ENCODE measurements at places on chromosomes 11 and 22.

DNA sequence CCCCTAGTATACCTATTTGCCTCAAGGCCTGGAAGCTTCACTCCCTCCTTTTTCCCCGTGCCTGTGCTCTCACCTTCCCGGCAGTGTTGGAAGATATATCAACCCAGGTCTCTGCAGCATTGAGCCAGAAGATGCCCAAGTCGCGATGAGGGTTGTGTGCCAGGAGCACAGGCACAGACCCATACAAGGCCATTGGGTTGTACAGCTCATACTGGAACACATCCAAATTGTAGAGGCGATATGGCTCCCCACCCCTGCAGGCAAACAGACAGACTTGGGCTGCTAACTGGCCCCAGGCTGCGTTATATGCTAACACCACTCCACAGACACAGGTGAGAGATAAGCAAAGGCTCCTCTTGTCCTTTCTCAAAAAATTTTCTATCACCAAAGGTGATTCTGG, 10.7 kb upstream of the B3GAT3 start:
- no peak for DNase-seq

- no peak for DNase-seq
Observed at GRCh38 chr11:102274628-102275027, 42.7 kb upstream of the BIRC3 start.

GRCh38 chr11:82869657-82870056, 30.6 kb downstream of the PRCP start:
- peak; percentile 17 for DNase-seq

GRCh38 chr11:15826826-15827225, 529.5 kb downstream of the SOX6 start:
- DNase-seq, result no peak

DNA sequence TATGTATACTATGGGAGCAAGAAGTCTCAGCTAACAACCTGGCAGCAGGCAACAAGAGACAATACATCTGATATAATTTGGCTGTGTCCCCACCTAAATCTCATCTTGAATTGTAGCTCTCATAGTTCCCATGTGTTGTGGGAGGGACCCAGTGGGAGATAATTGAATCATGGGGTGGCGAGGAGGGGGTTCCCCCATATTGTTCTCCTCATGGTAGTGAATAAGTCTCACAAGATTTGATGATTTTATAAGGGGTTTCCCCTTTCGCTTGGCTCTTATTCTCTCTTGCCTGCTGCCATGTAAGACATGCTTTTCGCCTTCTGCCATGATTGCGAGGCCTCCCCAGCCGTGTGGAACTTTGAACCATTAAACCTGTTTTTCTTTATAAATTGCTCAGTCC, 6.2 kb downstream of the DNAJC24 start:
- DNase-seq, result no peak

- DNase-seq, result no peak
Observed at GRCh38 chr11:68655406-68655805, 28.9 kb upstream of the GAL start.

DNA sequence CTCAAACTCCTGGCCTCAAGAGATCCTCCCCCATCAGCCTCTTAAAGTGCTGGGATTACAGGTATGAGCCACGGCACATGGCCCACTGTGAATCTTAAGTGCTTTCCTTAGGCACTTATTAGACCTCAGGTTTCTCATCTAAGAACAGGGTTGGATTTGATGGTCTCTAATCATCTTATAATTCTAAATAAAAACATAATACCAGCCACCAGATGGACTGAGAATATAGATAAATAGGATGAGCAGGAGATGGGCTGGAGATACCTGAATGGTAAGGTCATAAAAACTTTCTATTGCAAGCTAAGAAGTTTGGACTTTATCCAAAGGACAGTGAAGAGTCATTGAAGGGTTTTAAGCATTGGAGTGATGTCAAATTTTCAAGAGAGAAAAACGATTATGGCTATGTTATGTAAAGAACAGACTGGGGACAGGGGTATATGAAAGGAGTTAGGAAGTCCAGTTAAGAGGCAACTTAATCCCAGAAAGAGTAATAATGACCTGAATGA, 85.2 kb downstream of the RELT start:
- DNase-seq, result no peak

DNA sequence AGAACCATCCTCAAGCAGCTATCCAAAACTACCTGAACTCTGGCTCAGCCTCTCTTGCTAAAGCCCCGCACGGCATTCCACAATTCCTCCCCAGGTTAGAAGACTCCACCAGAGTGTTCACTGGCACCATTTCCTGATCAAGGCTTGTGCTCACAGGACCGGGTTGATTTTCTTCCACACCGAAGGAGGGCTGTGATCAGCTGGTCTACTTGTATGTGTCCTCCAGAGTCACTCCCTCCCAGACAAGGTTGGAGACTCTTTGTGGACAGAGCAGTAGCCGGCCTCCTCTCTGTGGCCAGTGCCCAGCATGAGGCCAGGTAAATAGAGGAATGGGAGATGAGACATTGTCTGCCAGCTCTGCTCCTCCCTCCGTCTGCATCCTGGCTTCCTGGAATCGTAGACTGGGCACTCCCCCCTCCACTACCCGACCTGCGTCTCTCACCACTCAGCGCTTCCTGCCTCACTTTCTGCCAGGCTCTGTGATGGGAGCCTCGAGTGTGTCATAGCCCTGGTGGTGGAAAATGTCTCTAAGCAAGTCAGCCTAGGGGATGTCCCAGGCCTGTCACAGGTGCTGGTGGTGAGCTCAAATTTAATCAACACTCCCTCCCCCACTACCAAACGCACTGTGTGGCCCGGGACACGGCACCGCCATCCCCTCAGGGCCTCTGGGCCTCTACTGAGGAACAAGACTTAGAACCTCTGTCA, 12.5 kb upstream of the TMPRSS6 start:
- peak; percentile 40 for DNase-seq

DNA sequence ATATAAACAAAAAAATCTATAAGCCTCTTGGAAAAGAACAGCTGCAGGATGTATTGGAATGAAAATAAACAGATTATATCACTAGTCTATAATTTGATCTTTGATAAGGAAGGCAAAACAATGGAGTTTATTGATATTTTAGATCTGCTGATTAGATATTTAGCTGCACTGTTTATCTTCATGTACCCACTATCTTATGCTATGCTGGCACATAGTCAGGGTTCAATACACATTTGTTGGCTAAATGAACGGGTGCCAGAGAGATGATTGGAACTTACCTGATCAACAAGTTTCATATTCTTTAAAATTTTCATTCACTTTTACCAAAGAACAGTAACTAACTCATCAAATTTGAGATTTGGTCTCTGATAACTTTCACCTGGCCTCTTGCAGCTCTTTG, 26.9 kb downstream of the MMP20 start:
- no peak for DNase-seq

DNA sequence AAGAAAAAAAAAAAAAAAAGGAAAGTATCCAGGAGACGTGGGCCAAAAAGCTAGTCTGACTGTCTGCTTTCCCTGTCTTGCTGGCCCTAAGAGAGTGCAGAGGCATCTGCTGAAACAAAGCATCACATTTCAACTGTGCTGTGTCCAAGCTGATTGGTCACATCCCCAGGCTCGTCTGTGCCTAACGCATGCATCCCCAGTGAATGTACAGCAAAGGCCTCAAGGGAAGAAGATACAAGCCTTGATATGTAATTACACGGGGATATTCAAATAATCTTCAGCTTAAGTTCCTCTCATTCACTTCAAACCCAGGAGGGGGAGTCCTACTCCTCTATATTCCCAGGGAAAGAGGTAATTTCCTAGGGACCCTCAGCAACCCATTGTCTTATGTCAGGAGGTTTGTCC, 5.4 kb upstream of the SORL1 start:
- DNase-seq, result no peak

GRCh38 chr11:88489030-88489429, 151.5 kb upstream of the CTSC start:
- no peak for DNase-seq

Measured in prostate gland (tissue), 2 donors.